ENCODE measurements at places on chromosomes 1 and 21.

- DNase-seq, result no peak
These were observed 25.9 kb downstream of the IGFN1 start for GRCh38 chr1:201216395-201217085.

- DNase-seq, result no peak
These were observed 34.8 kb upstream of the ATP6V1G3 start for GRCh38 chr1:198575292-198575691.

DNA sequence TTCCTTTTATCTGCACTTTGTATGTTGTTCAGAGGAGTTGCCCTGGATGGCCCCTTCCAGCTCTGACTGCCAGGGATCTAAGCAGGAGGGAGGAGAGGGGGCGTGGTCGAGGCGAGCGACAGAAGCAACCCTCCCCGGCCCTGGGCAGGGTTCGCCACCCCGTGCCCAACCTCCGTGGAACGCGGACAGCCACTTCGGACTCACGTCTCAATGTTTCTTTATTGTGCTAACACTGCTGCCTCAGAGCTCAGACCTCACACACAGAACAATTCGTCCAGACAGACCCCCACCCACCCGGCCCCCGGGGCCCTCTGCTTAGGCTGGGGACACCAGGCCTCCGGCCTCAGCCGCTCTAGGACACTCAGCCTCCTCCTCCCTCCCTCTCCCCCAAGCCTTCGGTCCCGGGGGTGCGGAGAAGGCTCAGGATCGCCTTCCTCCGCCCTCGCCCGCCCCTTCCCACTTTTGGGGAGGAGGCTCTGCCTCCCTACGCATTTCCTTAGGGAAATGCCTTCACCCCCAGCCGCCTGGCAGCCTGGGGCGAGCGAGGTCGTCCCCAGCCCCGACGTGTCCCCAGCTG is 8.3 kb downstream of the VSIG8 start:
- peak; percentile 25 for DNase-seq

DNA sequence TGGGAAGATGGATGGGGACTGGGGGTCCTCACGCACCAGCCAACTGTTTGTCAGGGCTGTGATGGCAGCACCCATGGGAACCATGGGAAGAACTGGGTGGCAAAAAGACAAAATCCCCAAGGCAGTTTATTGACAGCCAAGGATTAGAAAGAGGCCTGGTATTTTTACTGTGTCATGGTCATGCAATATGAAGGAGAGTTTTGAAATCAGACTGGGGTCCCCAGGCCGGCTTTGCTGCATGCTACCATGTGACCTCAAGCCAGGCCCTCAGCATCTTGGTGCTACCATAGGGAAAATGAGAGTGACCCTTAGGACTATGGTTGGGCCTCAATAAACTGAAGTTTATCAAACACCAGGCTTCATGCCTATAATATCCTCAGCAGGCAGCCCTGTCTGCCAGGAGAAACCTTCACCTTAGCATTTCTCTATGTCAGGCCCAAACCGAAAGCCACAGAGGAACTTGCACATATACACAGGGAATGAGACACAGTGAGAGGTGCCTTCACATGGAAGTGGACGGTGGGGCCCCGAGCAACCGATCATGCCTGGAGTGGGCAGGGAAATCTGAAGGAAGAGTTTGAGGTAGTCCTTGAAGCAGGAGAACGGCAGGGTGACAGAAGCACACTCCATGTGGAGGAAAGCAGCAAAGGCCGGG is 203.2 kb downstream of the HIVEP3 start:
- DNase-seq, result no peak

- DNase-seq, result no peak
These were observed 37.0 kb upstream of the KCNA10 start for GRCh38 chr1:110555807-110556470.

DNA sequence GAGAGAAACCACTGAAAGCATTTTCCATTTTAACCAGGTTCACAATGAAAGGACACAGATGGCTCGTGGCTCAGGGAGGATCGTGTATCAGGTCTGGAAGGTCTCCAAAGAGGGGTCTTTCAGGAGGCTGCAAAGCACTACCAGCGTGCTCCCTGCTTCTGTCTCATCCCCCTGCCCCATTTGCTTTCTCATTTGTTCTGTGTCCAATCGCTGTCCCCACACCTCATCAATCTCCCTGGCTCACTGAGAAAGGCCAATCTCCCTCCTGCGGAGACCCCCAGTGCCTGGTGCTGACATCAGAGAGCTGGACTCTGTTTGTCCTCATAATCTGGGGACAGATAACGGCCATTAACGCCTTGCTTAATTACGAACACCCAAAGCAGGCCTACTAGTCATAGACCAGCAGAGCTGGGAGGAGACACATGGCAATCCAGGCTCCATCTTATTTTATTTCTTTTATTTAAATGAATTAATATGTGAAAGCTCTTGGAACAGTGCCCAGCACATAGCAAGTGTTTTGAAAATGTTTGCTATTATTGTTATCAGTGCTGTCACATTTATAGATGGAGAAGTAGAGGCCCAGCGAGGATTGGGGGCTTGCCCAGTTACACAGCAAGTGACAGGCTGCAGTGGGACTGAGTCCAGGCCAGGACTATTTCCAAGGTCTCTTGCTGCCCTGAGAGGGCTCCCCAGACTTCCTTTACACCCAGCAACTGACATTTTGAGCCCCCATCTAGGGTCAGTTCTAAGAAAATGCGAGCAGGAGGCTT is 341.0 kb upstream of the USP24 start:
- DNase-seq, result no peak

DNA sequence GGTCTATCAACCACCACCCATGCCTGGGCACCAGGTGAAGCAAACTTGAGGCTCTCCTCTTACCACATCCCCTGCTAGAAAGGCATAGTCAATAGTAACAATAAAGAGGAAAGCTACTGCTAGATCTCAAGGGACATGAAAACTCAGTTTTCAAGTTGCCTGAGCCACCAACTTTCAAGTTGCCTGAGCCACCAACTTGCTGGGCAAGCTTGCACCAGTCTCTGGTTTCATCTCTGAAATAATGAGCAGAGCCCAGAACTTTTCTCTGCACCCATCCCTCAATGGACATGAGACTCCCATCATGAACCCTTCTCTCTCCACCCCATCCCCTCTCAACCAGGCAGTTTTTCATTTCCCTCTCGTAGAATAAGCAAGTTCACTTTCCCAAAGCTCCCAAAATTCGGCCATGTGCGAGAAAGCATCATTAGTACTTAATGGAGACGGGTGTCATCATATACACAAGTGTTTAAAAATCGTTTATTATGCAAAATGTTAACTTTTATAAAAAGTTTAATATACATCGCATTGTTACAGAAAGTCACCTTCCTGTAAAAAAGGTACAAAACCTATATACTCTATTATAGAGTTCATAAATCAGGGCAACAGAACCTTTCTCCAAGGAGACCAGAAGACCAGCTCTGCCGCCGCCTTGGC is 1.7 kb downstream of the ID3 start:
- no peak for DNase-seq

DNA sequence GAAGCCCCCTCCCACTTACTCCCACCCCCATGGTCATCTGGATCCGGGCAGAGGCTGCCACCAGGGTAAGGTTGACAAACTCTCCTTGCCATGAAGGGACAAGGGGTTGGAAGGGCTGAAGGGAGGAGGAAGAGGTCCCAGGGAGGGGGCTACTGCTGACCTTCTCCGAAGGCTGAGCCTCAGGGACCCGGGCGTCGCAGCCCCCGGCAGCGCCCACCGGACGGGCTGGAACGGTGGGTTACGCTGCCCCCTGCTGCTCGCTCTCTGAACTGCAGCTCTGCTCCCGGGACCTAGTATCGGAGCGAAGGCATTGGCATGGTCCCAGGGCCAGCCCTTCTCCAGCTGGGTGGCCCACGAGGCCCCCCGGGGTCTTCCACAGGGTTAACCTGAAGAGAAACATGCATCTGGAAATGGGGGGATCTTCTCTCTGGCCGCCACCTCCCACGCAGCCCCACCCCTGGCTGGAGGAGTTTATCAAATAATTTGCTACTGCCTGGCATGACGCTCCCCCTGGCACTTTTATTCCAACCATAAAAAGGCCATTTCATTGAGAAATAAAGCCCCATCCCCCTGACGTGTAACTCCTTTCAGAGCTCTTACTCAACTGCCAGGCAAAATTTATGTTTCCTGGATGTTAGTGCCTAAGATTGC is 70.4 kb upstream of the TARDBP start:
- peak; percentile 90 for DNase-seq

DNA sequence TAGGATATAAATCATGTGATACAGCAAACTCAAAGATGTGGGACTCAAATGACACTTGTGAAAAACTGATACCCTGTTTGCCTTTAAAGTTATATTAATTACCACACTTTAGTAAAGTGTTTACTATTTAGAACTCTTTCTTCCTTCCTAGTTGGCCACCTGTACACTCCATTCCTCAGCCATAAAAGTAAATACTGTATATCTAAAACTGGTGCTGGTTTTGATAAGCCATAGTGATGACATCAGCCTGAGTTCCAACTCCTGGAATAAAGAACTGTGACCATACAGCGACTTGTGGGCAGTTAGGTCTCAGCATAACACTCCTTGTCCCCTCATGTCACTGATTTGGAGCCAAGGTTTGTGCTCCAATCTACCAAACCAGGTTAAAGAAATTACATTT is 2.8 kb downstream of the PTGER3 start:
- no peak for DNase-seq
